ENCODE measurements at places on chromosomes 7 and 10. TPM values are rescaled to one million over a fixed set of nuclear protein-coding genes. Genes with fewer than 3 reads are reported as not detected.

FANK1 gene
- 1.4 TPM for total RNA-seq

WNT16 gene
- not detected for total RNA-seq

AKR1C1 gene
- total RNA-seq, result 10.5 TPM

NPY4R2 gene
- total RNA-seq, result not detected

ABCB8 gene
- total RNA-seq, result 37.9 TPM

SVIL gene
- 67.4 TPM for total RNA-seq

PIK3CG gene
- total RNA-seq, result 12.2 TPM

GPR15LG gene
- total RNA-seq, result not detected

RBP4 gene
- not detected for total RNA-seq

SMO gene
- total RNA-seq, result 5.0 TPM

Measured in pulmonary artery endothelial cell (primary cell).